Stimulated activated CD4-positive, alpha-beta T cell treated with anti-CD3 and anti-CD28 coated beads, Interleukin-15, amount 100 ng/mL, for 1 hour (primary cell): ENCODE measurements at places on chromosomes 13 and 19.

DNA sequence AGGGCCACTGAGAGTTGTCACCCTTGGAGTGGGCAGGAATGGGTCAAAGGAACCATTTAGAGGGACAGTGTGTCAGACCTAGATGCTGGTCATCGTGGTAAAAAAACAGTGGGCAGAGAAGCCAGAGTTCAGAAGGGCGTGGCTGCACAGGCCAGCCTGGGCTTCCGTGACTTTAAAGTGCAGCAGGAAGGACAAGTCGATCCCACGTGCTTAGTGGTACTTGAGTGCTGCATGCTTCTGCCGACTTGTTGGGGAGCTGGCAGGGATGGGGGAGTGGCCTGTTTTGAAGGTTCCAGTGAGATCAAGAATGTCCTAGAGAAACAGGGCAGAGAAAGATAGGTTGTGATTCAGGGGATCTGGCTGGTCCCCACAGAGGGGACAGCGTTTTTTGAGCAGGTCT lies 17.0 kb downstream of the LYL1 start:
- no peak for DNase-seq

DNA sequence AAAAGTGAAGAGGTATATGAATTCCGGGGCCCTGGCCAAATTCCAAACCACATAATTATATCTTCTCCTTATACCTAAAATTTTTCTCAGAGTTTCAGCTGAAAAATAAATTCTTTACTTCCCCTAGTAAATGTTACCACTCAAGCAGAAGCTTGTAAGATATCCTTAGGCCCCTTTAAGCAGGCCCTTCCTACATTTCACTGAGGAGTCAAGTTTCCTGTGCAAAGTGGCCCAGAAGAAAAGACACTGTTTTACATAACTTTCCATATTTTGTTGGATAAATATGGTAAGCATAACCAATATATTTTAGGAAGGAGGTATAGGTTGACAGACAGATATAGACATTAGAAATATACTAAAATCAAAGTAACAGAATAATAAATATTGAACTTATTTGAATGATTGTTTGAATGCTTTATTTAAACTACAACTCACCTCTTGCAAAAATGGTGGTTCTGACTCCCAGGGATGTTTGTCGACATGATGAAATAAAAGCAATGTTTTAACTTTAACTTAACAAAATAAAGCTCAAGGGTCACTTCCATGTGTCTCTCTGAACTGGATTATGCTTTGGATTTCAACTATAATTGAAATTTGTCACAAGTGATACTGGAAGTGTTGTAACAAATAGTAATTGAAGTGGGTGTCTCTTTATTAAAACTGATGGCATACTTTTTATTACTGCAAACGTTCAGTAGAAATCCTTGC lies 141.2 kb downstream of the SPRY2 start:
- DNase-seq, result no peak

DNA sequence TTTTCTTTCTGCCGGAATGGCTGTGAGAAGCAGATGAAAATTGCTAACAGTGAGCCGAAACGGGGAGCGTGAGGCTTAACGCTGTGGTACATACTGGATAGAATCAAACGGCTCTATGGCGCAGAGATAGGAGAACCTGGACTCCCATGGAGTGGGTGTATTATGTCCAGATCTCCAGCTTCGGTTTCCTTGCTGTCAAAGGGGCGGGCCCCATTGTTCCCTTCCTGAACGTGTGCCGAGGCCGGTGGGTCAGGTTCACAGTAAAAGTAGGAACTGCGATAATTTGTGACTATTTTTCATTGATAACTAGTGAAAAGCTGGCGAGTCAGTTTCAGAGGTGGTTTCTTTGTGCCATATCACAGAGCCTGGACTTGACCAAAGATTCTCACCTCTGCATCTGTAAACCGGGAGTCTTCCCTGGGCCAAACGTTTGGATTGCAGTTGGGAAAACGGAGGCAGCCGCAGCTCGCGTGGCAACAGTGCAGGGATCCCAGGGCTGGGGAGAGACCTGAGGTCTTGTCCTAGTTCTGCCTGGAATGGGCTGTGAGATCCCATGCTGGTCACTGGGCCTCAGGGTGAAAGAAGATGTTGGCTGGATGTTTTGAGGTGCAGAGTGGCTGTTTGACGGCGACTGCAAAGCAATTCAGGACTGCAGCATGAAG lies 752 bp downstream of the RPL18A start:
- no peak for DNase-seq

DNA sequence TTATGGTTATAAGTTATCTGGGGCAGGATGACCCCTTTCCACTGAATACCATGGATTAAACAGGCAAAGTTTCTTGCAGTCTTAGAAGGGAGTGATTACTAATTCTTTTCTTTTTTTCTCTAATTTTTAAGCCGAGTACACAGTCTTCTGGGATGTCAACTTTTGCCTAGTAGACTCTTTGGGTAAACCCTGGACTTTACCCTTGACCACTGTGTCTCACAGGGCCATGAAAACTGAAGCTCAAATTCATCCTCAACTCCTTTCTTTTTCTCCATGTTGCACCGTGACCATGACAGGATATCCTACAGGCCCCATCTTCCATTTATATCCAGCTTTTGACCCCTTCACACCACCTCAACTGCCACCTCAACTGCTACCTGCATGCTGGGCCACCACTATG lies 51.8 kb downstream of the GJA3 start:
- DNase-seq, result no peak

DNA sequence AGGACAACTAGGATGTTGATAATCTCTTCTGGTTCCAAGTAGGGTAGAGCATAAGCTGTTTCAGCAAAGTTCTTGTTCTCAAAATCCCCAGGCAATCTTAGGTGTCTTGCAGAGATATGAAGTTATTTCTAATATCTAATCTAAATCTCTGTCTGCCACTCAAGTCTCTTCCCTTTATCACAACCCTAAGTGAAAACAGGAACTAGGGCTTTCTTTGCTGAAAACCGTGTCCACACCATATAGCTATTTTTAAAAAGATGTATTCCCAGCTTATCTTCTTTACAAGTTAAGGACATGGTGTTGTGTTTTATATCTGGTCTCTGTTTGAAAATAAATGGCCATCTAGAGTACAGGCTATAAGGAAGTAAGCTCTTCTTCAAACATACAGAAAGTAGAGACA lies 11.3 kb upstream of the RNASEH2B start:
- DNase-seq, result no peak

GRCh38 chr13:73000027-73000674 lies 58.7 kb upstream of the KLF5 start:
- no peak for DNase-seq

GRCh38 chr13:98987275-98987674 lies 9.4 kb upstream of the DOCK9 start:
- no peak for DNase-seq

- DNase-seq, result no peak
These were observed 859.1 kb downstream of the SLITRK6 start for GRCh38 chr13:84940167-84940566.

DNA sequence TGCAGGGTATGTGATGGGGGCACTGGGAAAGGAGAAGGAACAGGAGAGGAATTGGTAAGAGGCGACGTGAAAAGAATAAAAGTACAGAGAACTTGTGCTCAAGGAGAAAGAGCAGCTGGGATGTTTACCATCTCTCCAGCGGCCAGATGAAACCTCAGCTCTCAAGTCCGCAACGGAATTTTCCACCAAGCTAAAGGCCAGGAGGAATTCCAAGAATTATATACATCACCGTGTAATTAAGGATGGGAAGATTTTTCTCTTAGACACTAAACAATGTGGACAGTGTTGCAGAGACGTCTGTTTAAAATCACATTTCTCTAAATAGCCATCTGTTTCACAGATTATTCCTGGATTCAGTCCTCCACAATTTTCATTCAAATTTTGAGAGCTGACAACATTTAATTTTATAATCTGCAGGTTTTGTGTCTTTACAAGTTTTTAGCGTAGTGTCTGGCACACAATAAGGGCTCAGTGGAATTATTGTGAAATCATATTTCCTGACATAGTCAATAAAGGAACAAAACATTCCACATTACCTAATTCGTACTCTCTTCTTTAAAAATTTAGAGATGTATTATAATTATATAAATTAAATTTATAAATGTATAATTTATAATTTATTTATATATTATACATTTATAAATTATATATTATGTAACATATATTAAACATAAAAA lies 23.0 kb upstream of the USP29 start:
- DNase-seq, result no peak

DNA sequence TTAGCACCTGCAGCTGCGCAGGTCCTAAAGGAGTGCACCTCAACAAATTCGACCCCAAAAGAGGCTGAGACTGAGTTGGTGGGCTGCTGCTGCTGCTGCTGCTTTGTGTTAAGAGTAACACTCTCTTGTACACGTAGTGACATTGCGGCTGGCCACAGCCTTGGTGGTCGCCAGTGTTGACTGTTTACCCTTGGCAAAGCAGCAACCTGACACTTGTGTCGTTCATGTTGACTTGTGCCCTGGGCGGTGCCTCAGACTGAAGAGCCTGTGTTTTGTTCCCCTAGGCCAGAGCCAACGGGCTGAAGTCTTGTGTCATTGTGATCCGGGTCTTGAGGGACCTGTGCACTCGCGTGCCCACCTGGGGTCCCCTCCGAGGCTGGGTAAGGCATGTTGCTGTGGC lies 22.4 kb upstream of the QTRT1 start:
- no peak for DNase-seq

- no peak for DNase-seq
These were observed 1.1 kb downstream of the KIR3DL2 start for GRCh38 chr19:54851353-54851752.

DNA sequence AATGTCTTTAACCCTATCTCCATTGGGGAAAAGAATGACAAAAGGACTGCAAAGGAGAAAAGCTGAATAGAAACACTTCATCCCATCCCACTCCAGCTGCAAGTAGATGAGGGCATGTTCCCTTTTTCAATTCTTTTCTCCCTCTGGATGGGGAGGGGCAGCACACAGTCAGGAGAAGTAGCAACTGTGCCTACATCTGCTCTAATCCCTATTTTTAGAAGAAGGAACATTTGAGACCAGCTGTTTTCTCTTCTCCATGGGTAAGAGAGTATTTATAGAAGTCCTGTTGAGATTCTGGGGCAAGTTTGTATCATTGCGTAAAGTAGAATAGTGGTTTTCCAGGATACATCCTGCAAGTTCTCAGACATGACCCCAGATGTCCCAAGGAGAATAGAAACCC lies 9.3 kb upstream of the GTF3A start:
- no peak for DNase-seq

DNA sequence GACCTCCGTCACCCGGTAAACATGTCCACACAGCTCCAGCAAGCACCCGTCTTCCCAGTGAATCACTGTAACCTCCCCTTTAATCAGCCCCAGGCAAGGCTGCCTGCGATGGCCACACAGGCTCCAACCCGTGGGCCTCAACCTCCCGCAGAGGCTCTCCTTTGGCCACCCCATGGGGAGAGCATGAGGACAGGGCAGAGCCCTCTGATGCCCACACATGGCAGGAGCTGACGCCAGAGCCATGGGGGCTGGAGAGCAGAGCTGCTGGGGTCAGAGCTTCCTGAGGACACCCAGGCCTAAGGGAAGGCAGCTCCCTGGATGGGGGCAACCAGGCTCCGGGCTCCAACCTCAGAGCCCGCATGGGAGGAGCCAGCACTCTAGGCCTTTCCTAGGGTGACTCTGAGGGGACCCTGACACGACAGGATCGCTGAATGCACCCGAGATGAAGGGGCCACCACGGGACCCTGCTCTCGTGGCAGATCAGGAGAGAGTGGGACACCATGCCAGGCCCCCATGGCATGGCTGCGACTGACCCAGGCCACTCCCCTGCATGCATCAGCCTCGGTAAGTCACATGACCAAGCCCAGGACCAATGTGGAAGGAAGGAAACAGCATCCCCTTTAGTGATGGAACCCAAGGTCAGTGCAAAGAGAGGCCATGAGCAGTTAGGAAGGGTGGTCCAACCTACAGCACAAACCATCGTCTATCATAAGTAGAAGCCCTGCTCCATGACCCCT lies 9.0 kb upstream of the CEACAM5 start:
- DNase-seq, result no peak

DNA sequence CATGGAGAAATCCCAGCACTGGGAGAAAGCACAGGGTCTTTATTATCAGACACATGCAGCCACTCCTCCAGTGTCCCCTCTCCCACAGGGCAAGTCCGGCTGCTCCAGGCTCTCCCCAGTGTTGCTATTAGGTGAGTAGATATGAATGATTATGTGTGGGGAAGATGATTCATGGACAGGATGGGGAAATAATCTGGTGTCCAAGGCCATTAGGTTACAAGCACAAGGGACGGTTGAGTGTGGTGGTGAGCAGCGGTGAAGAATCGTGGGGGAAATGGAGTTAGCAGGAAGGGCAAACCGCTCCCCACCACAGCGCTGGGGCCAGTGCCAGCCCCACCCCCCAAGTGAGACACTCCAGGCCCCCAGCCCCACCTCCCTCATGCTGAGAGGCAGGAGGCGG lies 19.0 kb downstream of the CD177 start:
- DNase-seq, result no peak

DNA sequence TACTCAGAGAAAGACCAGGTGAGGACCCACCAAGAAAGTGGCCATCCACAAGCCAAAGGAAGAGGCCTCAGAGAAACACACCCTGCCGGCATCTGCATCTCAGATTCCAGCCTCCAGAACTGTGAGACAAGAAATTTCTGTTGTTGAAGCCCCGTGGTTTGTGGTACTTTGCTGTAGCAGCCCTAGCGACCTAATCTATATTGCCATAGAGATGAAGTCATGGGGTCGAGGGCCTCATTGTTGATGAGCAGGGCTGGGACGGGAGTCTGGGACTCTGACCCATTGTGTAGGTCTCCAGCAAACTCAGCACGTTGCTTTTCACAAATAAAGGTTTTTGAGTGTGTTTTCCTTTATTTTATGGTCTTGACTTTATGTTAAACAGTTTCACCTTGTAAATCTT lies 174.9 kb downstream of the TNFSF13B start:
- no peak for DNase-seq

GRCh38 chr19:4705413-4706131 lies 18.1 kb downstream of the DPP9 start:
- DNase-seq, result no peak

GRCh38 chr19:35436477-35437405 lies 11.3 kb upstream of the FFAR2 start:
- no peak for DNase-seq

DNA sequence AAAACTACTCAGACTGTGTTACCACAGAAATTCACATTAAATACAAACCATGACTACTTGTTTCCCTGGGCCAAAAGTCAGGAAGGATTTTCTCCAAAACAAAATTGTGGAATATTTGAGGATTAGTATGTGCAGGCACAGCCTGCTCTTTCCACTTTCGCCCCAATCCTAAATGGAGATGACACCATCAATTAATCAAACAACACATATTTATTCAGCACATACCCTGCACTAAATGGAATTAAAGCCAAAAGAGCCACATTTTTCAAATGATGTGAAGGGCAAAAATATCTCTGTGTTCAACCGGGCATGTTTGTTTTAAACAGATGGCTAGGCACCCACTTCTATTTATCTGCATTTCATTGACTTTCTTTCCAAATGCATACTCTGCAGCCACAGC lies 523.1 kb downstream of the DCT start:
- no peak for DNase-seq
